ENCODE measurements at places on chromosomes 5 and 9.
A peak's percentile ranks its signal among the peaks of the same experiment; 100 is the strongest.

GRCh38 chr5:56574778-56575177 is 240.6 kb upstream of the MAP3K1 start:
- DNase-seq: no peak

DNA sequence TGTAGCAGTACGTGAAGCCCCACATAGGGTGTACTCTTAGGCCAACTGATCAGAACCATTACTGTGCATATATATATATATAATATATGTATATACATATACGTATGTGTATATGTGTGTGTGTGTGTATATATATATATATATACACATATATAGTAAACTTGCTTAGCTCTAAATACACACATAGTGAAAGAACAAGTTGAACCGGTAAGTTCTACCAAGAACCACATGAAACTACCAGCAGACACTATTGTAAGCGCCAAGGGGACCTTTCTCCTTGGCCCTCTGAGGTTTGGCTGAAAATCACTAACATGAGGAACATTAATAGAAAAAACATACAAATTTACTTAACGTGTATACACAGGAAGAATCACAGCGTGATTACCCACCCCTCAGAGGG is 1.8 kb upstream of the TARS1 start:
- DNase-seq: no peak

DNA sequence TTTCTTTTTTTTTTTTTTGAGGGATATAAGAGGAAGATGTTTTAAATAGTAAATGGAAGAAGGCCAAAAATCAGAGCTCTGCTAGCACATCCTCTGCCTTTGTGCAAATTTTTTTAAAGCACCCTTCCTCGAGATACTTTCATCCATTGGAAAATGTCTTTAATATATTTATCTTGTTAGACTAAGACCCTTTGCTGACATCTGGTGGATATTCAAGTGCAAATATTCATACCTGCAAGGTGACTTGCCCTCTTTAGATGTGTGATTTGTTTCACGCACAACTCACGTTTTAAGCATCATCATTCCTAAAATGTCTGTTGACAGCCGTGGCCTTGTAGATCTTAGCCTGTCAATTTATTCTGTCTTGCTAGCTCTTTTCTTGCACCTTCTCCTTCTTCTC is 258.5 kb downstream of the AGTPBP1 start:
- DNase-seq: no peak

GRCh38 chr5:164679461-164679860 is 1174.0 kb downstream of the MAT2B start:
- no peak for DNase-seq

DNA sequence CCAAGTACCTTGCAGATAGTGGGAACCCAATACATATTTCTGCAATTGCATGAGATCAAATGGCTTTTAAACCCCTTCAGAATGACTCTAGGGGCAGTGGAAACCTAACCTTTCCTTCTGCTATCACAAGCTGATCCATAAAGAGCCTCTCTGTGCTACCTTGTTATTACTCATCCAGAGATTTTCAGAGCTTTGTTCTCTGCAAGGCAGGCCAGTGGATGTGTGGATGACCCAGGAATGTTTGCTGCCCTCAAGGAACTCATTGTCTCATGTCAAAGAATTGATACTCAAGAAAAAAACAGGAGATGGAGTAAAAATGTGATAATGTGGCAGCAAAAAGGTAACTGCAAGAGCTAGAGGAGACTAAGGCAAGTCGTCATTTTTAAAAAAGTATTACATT is 164.1 kb downstream of the HMHB1 start:
- DNase-seq: no peak

DNA sequence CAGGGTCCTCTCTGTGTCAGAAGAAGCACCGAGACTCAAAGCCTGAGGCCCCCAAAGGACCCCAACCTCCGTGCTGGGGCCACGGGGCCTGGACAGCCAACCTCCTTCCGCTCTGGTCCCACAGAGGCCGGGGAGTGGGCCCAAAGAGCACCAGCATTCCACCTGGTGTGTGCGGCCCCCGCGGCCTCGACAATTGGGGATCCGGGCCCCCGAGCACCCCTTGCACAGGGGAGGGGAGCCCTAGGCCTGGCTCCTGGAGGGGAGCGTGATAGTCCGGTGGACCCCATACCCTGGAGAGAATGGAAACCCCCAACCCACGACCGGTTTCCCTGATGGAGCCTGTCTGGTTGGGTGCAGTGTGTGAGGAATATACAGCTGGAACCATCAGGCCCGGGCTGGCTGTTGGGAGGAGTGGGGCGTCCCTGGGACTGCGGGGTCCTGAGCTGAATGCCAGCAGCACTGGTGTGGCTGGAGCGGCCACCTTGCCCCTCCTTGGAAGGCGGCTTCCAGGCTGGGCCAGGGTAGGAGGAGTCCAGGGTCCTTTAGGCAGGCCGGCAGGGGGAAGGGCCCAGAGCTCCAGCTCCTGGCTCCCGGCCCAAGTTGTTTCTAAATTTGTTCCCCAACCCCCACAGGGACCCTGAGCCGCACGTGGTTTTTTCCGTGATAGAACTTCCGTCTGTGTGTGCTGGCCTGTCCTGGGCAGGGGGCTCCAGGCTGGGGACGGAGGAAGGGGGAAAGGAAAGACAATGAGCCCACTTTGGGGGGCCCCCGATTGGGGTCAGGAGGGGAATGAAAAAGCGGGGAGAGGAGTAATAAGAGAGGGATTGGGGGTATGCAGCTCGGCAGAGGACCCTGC is 825 bp upstream of the TOR4A start:
- no peak for DNase-seq

- DNase-seq: no peak
Observed at GRCh38 chr5:115329475-115329874, 33.0 kb upstream of the CCDC112 start.

DNA sequence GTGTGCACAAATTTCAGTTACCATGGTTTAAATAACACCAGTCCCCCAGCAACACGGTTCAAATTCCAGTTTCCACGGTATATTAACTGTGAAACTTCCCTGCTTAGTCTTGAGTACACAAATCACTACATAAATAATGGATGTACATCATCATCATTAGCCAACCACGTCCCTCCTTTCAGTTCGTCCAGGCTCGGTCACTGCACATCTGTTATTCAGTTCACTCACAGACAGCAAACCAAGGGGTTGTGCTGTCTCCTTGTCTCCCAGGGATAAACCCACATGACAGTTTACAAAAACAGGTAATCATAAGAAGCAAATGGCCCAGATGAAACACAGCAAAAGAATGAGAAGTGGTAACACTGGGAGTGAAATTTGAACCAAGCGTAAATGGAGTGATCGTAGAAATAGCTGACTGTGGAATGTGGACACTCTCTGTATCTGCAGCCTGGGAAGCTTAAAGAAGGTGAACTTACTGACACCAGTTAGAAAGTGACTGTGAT is 61.0 kb upstream of the RAD23B start:
- no peak for DNase-seq

DNA sequence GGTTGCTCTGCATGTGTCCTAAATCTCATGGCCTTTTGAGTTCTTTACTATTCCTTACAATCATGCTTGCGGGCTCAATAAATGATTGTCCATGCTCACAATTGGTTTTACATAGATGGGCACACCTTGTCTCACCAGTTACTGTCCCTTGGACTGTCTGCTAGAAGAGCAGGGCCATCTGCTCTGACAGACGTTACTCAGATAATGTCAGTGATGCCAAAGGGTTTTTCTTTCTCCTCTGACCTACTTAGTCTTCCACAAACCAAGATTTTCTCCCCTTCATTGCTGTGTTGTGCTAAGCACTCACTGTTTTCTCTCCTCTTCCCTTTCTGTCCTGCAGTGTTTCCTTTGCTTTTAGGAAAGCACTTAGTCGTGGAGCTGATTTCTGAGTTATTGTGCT is 562.3 kb downstream of the KIF4B start:
- no peak for DNase-seq

DNA sequence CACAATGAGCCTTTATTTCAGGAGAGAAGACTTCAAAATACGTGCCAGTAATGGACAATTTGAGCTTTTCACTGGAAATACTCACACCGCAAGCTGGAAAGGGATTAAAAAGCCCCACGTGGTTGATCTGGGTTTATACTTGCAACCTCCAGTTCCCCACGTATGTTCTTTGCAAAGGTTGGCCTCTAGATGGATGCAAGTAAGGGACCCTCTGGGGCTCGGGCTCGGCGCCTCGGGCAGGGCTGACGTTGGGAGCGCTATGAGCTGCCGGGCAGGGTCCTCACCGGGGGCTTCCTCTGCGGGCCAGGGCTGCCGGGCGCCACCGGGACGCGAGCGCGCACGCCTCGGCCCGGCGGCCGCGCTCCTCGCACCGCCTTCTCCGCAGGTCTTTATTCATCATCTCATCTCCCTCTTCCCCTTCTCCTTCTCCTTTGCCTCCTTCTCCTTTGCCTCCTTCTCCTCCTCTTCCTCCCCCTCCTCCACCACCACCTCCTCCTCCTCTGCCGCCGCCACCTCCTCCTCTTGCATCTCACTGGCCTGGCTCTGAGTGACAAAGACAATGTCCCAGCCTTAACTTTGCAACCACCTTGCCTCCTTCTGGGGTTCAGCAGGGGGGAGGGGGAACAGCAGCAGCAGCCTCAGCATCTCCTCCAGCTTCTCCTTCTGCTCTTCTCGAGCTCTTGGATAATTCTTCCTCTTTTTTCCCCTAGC is 701 bp upstream of the ZNF462 start:
- peak; percentile 10 for DNase-seq

GRCh38 chr5:169921384-169921783 is 58.9 kb downstream of the INSYN2B start:
- DNase-seq: no peak

DNA sequence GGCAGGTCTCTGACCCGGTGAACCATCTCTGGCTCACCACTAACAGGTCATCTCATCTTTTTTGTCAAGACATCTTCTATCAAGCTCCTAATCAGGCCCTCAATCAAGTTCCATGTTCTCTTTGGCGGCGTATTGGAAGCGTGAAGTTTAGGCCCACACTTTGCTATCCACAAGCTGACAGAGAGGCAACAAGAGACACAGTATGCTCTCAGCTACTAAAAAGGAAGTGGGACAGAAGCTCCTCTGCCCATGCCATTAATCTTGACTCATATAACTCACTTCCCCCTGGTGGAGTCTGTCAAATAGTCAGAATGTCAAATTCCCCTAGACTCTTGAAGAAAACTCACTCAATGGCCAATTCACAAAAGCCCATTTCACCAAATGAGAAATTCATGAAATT is 77.6 kb upstream of the TMC1 start:
- peak; percentile 8 for DNase-seq

DNA sequence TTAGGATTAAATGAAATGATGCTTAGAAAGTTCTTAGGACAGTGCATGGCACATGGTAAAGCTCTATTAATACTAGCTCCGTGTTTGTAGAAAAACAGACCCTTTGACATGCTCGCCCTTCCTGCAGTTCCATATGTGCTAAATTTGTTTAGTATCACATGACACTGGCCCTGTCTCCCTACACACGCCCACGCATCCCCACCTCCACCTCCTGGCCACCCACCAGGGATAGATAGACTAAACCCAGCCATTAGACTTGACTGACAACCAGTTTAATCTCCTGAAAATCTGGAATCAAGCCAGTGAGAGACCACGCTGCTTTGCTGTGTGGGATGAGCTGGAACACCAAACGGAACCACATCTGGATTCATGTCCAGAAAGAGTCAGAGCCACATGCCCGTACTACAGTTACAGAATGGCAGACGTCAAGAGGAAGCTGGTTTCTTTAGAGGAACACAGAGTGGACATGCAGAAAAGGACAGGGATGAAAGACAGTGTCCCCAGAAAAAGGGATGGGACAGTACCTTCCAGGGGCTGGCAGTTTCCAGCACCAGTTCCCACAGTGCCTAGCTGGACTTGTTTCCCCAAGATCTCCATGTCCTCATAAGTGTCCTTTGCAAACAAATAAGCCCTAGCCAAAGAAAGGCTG is 186.1 kb downstream of the PDZD2 start:
- no peak for DNase-seq

- DNase-seq: no peak
Observed at GRCh38 chr5:161342886-161343285, 203.6 kb downstream of the GABRB2 start.

DNA sequence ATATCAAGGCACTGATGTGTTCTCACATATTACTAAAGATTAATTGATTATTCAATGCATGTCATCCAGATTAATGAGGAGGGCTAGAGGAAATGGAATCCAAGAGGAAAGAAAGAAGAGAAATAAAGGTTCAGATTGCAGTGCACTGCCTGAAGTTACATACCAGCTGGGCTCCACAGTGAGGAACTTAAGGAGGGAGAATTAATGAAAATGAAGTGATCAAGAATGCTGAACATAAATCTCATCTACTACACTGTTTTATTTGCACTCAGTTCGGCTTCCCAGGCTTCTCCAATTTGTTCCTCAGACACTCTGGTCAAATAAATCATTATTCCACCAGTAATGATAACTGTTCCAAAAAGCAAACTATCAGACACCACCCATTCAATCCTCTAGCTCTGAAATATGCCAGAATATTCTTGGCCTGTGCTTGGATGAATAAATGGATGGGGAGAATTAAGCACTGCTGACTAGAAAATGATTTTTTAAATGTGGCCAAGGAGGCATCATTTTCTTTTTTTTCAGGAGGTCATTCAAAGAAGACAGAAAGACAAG is 88.6 kb upstream of the FBN2 start:
- DNase-seq: no peak

GRCh38 chr9:117116084-117116483 is 298.8 kb downstream of the ASTN2 start:
- no peak for DNase-seq

DNA sequence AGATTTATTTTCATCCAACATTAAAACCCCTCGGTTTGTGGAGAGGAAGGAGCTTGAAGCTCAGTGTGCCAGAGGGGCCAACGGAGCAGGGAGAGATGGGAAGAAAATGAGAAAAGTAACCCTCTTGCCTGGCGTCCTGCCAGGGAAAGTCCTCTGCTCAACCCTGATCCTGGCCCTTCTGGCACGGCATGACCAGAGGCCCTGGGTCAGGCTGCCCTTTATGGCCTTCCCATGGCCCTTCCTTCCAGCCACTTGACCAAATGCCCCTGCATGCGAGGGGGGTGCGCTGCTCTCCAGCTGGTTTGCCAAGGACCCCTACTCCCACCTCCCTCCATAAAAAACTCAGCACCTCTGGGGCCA is 43.8 kb downstream of the SPRY4 start:
- DNase-seq: no peak

DNA sequence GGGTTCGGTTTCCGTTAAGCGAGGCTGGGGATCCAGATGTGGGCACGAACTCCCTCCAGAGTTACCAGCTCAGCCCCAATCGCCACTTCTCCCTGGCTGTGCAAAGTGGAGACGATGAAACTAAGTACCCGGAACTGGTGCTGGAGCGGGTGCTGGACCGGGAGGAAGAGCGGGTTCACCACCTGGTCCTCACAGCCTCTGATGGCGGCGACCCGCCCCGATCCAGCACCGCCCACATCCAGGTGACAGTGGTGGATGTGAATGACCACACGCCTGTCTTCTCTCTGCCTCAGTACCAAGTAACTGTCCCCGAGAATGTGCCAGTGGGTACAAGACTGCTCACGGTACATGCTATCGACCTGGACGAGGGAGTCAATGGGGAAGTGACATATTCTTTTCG is 803 bp downstream of the PCDHGA7 start:
- no peak for DNase-seq
